NCI-H2081 (cell line): ENCODE measurements at places on chromosomes 11 and 22.

GRCh38 chr11:64751136-64751535 lies 7.2 kb upstream of the RASGRP2 start:
- DNase-seq: no peak

DNA sequence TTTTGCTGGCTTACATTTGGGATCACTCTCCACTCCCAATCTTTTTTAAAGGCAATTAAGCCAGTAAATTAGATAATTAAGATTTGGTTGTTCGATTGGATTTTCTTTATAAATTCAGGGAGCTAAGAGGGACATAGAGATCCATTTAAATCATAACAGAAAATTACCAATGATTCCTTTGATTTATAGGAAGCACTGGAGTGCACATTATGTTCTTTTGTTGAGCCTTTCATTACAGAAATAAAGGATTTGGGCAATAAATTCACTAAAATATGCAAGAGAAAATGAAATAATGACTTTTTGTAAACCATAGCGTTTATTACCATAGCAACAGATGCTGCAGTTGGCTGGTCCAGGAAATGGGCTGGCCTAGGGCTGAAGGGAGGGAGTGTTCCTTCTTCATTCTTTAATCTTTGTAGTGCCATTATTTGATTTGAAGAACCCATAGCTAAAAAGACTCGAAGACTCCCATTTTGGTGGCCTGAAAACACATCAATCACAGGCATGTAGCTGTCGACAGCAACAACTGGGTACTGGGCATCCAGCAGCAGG lies 73.0 kb downstream of the C2CD3 start:
- no peak for DNase-seq

GRCh38 chr11:93775289-93775688 lies 8.8 kb upstream of the MED17 start:
- no peak for DNase-seq

GRCh38 chr22:46105494-46106278 lies 44.6 kb upstream of the PPARA start:
- DNase-seq: no peak

DNA sequence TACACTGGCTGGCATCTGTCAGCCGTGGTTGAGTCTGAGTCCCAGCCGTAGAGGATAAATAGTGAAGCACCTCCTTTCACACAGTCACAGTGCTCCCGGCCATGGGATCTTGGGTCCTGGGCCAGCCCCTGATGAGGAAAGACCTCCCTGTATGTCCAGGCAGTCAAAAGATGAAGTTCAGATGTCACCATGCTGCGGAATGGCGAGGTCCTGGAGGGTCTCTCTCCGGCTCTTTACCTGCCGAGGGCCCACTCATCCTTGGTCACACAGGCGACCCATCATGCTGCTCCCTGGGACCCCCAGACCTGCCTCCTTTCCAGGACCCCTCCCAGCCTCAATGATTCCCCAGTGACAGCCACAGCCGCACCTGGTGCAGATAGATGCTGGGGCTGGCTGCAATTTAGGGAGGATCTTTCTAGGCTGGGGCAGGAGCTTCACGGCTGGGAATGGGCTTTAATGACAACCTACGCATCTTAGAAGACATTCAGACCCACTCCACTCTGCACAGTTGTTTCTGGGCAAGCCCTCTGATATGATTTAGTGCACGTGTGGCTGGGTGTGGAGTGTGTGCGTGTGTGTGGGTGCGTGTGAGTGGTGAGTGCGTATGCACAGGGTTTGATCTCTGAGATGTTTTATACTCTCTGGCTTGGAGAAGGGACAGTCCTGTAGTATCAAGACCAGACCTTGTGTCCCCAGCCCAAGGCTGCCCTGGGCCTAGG lies 79.7 kb downstream of the FBLN1 start:
- no peak for DNase-seq
